ENCODE measurements at places on chromosomes 11 and 22. TPM values are rescaled to one million over a fixed set of nuclear protein-coding genes. Genes with fewer than 3 reads are reported as not detected.

SPI1 gene
- total RNA-seq = 18.2 TPM

SOX6 gene
- 22.9 TPM for total RNA-seq

POLR2L gene
- total RNA-seq = 147 TPM

TMEM191B gene
- total RNA-seq = 0.68 TPM

NPAS4 gene
- total RNA-seq = 0.09 TPM

TTC9C gene
- 11.7 TPM for total RNA-seq

MAPK8IP1 gene
- 6.2 TPM for total RNA-seq

RASD2 gene
- 1.8 TPM for total RNA-seq

FAR1 gene
- 32.7 TPM for total RNA-seq

CARD10 gene
- total RNA-seq = 11.4 TPM

OLFML1 gene
- 14.9 TPM for total RNA-seq

OR8A1 gene
- total RNA-seq = not detected

CST6 gene
- total RNA-seq = 3.6 TPM

NCF4 gene
- total RNA-seq = 6.9 TPM

DNA sequence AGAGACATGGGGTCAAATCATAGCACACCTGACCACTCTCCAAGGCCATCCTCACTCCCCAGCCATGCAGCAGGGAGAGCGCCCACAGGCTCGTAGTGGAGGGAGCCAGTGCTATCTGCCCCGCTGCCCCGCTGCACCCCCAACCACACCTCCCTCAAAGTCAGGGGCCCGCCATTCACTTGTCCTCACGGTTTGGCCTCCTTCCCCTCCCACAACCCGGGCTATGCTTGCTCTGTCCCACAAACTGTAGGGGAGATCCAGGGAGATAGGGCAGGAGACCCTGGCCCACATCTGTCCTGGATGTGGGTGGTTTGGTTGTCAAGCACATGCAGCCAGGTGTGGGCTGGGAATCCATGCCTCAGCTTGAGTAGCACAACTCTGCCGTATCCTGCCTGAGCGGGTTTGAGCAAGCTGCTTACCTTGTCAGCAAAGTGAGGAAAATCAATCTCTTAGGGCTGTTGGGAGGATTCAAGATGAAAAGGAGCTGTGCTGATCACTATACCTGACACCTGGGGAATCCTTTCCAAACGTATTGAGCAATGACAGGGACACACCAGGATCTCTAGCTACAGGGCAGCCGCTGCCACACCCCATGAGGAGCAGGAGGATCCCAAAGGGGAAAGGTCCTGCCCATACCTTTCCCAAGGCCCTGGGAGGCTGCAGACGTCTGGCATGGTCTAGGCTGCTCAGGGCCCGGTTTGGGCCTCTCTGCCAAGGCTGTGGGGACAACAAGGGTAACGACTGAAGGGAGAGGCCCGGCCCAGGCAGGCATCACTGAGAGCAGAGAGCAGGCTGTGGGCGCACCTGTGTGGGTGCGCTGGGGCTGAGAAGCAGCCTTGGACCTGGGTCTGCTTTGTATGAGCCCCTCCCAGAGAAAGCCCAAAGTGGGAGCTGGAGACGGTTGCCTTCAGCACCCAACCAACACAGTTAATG, 23.3 kb downstream of the KCNJ5 start:
- no peak for DNase-seq

GRCh38 chr11:76230392-76230791, 24.1 kb upstream of the WNT11 start:
- DNase-seq = peak; percentile 6

GRCh38 chr11:90856790-90857189, 633.9 kb upstream of the CHORDC1 start:
- no peak for DNase-seq

DNA sequence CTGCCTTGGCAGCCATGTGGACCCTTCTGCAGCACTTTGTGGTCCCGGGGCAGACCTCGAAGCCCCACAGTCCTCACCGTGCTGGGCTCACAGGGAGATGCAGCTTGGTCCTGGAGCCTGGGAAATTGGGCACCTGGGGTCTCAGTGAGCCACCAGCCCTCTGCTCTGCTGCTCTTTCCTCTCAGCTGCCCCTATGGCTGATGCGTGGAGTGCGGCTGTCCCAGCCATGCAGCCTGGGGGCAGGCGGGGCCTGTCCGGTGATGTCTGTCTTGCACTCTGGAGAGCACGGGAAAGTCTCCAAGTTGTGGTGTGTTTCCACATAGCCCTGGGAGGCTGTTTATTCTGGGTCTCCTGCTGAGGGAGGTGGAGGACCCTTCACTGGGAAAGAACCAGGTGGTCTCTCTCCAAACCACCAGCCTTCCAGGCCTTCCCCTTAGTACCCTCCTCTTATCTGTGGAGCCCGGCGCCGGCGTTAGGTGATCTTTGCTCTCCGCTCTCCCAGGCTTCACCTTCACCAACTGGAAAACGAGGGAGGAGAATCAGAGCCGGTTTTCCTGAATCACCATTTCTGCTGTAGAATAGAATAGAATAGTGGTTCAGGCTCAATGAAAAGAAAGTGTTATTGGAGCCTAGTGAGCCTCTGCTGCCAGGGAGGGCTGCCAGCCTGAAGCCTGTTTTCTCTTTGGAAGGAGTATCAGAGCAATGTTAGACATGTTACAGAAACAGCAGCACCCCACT, 41.2 kb upstream of the GRAMD4 start:
- DNase-seq = peak; percentile 85

GRCh38 chr11:69053546-69054396, 5.0 kb downstream of the TPCN2 start:
- no peak for DNase-seq

GRCh38 chr11:123718469-123718868, 23.0 kb downstream of the ZNF202 start:
- DNase-seq = no peak

GRCh38 chr11:29564486-29564885, 452.3 kb downstream of the KCNA4 start:
- DNase-seq = no peak

DNA sequence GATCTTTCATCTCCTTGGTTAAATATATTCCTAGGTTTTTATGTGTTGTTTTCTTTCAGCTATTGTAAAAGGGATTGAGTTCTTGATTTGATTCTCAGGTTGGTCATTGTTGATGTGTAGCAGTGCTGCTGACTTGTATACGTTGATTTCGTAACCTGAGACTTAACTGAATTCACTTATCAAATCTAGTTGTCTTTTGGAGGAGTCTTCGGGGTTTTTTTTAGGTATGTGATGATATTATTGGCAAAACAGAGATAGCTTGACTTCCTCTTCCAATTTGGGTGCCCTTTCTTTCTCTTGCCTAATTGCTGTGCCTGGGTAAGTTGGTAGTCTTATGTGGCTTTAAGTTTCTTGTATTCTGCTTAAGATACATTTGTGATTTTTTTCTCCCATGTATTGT, 52.8 kb downstream of the CBL start:
- no peak for DNase-seq

- no peak for DNase-seq
These were observed 31.0 kb upstream of the OR10G7 start for GRCh38 chr11:124072147-124072546.

GRCh38 chr11:73085189-73085875, 56.8 kb downstream of the FCHSD2 start:
- DNase-seq = no peak

DNA sequence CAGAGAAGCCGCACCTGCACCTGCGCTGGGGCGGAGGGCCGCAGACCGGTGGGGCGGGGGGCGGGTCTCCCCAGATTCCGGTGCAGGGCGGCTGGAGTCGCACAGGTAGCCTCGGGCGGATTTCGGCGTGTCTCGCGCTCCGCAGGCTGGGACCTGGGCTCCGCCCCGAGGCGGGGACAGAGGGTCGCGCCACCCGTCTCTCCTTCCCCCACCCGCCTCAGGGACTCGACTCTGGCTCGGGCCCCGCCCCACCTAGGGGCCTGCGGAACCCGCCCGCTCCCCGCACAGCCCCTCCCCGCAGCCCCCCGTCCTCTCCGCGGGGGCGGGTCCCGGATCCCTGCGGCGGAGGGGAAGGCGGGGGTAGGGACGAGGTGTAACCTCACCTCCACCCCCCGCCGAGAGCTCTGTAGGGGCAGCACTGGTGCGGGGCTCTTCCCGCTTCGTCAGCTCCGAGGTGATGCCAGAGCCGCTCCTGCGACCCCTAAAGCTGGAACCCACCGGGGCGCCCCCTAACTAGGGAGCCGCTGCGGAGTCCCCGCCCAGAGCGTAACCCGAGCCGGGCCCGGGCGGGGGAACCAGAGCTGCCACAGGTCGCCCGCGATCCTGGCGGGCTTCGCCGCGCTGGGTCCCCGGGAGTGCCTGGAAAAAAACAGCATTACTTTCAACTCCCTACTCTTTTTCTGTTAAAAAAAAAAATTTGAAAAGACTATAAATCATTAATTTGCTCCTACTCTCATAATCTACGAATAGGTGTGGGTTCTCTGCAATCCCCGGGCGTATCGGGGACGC, at the start of gene SLC29A2:
Gene SLC29A2 (minus strand): TSS at position 134 of the 789 bp plus-strand sequence. CDS start 169 bp downstream, outside the sequence.
- DNase-seq = peak; percentile 87

GRCh38 chr11:102399189-102399588, 52.2 kb downstream of the BIRC2 start:
- no peak for DNase-seq

- DNase-seq = no peak
These were observed 3.6 kb upstream of the RRAS2 start for GRCh38 chr11:14362611-14363010.

GRCh38 chr22:42313804-42314581, 43.5 kb upstream of the TCF20 start:
- no peak for DNase-seq

- DNase-seq = no peak
These were observed 11.8 kb upstream of the WDR74 start for GRCh38 chr11:62850911-62851806.

GRCh38 chr22:28585324-28585723, 94.3 kb downstream of the TTC28 start:
- no peak for DNase-seq

DNA sequence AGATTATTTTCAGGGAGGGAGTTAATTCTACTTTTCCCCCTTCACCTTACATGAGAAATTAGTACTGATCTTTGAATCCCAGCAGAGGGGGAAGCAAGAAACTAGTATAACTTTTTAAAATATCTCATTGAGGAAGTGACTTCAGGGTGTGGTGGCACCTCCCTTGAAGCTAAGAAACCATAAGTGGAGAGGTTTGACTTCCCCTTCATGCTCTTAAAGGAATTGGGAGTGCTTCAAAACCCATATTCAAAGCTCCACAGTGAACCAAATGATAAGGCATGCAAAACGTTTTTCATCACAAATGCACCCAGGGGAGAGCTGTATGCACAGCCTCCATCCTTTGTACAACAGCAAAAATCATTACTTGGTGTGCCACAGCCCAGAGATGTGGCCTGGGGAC, 540 bp downstream of the MS4A14 start:
- no peak for DNase-seq

- DNase-seq = peak; percentile 78
These were observed 823 bp downstream of the CEP57 start for GRCh38 chr11:95790933-95791708.

GRCh38 chr11:555227-555779, 5.2 kb downstream of the LMNTD2 start:
- DNase-seq = no peak

GRCh38 chr22:22196018-22196533, 48.5 kb upstream of the VPREB1 start:
- DNase-seq = no peak

DNA sequence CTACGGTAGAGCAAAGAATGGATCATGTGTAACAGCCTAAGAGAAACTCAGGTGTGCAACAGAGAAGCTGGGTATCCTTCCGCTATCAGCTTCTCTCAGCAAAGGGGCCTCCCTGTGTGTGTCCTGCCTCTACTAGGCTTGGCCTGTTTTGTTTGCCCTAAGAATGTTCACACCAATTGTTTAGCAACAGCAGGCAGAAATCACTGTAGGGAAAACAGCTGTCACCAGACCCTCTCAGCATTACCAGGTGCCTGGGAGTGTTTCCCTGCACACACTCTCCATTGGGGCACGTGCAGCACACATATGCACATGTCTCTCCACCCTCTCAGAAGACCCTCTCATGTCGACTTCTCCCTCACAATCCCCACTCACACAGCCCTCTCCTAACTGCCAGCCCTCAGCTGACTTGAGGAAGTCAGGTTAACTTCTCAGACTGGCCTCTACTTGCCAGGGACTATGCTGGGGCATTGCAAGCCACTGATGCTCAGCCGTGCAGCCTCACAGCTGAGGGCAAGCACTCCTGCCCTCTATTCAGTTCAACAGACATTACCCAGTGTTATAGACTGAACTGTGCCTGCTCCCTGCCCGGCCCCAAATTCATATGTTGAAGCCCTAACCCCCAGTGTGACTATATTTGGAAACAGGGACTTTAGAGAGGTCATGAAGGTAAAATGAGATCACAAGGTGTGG, 97.6 kb downstream of the TRIM29 start:
- no peak for DNase-seq

DNA sequence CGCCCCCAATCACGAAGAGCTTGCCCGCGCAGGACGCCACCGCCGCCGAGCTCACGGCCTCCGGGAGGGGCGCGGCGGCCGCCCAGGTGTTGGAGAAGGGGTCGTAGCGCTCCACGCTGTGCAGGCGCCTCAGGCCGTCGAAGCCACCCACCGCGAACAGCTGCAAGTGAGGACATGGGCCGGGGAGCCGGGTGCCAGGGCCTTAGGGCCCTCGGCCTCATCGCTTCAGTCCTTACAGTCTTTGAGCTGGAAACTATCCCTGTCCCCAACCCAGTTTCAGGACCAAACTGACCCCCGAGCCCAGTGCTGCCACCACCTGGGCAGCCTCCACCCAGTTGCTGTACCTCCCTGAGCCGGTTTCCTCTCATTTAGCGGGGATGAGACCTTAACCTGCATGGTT, 7.6 kb downstream of the KLHL35 start:
- DNase-seq = no peak

GRCh38 chr22:44305888-44306287, 6.9 kb downstream of the SHISAL1 start:
- peak; percentile 55 for DNase-seq

- DNase-seq = peak; percentile 58
These were observed 11.5 kb downstream of the CSNK1E start for GRCh38 chr22:38305471-38306448.

GRCh38 chr11:96948066-96948465, 558.3 kb downstream of the JRKL start:
- DNase-seq = no peak

- DNase-seq = peak; percentile 40
These were observed 104.9 kb downstream of the KCNC1 start for GRCh38 chr11:17839450-17839849.

- DNase-seq = no peak
These were observed 463 bp downstream of the TMEM126B start for GRCh38 chr11:85628771-85629341.
